ENCODE measurements at places on chromosomes 6 and 20.

DNA sequence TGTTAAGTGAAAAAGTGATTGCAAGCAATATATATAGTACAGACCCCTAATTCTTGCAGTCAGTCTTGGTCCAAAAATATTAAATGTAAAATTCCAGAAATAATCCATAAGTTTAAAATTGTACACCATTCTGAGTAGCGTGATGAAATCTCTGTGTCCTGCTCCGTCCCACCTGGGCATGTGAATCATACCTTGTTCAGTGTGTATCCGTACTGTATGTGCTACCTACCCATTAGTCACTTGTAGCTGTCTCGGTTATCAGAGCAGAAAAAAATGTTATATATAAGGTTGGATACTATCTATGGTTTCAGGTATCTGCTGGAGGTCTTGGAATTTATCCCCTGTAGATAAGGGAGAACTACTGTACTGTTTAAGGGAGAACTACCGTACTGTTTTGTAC, 16.3 kb downstream of the IRAK1BP1 start:
- no peak for DNase-seq

GRCh38 chr20:11216451-11217314, 542.9 kb upstream of the JAG1 start:
- no peak for DNase-seq

- peak; percentile 30 for DNase-seq
Measured at GRCh38 chr20:39849664-39850063, 839.4 kb downstream of the MAFB start.

GRCh38 chr20:58708246-58708931, 15.8 kb downstream of the NPEPL1 start:
- peak; percentile 4 for DNase-seq

DNA sequence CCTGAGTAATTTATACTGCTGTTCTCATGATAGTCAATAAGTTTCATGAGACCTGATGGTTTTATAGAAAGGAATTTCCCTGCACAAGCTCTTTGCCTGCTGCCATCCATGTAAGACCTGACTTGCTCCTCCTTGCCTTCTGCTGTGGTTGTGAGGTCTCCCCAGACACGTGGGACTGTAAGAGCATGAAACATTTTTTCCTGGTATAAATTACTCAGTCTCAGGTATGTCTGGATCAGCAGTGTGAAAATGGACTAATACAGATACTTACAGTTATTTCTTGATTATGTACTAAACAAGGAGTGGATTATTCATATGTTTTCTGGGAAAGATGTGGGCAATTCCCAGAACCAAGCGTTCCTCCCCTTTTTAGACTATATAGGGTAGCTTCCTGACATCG, 1.9 kb upstream of the TRIM38 start:
- DNase-seq = no peak

GRCh38 chr20:64168381-64169090, 4.3 kb downstream of the MYT1 start:
- DNase-seq = no peak

DNA sequence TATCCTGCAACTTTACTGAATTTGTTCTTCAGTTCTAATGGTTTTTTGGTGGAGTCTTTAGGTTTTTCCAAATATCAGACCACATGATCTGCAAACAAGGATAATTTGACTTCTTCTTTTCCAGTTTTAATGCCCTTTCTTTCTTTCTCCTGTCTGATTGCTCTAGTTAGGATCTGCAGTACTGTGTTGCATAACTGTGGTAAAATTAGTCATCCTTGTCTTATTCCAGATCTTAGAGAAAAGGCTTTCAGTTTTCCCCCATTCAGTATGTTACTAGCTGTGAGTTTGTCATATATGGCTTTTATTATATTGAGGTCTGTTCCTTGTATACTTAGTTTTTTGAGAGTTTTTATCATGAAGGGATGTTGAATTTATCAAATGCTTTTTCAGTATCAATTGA, 4.3 kb downstream of the MICA start:
- DNase-seq = no peak

DNA sequence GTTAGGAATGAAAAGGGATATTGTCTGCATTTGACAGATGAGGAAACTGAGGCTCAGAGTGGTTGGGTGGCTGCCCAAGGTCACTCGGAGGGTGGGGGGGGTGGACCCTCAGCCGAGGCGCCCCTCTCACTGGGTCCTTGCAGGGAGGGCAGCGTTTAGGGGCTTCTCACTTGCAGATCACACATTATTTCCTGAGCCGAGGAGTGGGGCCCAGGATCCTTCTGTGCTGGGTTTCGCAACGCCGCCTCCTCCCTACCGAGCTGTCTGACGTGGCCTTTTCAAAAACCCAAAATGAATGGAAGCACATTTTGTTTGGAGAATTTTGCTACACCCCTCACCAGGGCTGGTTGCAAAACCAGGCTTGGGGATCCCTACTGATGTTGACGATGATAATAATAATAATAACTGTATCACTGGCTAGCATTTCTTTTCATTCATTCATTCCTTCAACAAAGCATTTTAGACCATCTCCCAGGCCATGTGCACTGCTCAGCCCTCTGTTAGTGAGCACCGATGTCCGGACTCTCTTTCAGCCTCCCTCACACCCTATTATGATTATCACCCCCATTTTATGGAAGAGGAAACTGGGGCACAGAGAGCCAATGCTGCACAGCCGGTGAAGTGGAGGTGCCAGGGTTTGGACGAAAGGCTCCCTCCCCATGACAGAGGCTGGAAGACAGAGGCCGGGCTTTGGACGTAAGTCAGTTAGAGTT, 5.2 kb downstream of the DLGAP4 start:
- no peak for DNase-seq

GRCh38 chr6:160279850-160280249, 21.2 kb upstream of the SLC22A2 start:
- no peak for DNase-seq

DNA sequence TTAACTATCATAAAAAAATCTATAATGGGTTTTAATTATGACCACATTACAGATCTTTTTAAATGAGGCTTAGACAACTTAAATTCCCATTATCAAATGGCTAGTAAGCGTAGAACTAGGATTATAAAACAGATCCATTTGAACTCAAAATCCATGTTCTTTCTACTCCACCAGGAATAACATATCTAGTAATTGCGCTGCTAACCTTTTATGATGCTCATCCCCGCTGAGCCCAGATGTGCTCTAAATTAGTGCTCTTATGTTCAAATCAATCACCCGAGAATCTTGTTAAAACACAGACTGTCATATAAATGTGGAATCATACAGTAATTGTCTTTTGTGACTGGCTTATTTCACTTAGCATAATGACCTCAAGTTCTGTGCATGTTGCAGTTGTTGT, 903.1 kb downstream of the PHF3 start:
- DNase-seq = no peak

GRCh38 chr20:38073307-38074071, 39.9 kb downstream of the RPRD1B start:
- peak; percentile 29 for DNase-seq

DNA sequence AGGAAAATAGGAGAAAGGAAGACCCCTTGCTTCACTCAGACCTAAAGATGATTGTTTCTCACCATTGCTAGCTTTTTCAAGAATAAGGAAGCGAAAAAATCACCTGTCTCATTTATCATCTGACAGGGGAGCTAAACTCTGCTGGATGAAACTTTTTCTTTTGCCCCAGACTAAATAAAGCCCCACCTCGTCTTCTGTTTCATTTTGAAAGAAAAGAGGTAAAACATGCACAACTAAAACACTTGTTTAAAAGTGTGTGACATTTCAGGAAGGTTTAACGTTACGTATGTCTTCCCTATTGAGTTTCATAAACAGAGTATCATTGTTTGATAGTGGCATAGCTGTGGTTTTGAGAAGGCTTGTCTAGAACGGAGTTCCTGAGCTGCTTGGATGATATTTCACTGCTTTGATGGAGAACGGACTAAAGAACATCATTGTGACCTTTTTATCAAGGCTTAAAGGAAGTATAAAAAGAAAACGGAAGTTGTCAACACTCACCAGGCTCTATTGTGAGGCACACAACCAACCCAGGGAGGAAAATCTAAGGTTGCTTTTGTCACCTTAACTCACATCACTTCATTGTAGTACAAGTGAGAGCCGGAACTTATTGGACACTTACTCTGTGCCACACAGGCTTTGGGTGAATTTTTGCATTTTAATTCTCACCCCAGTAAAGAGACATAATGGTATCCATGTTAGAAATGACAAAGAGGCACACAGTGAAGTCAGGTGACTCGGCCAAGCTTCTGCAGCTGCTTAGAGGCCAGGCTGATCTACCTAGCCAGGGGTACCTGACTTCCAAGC, 29.5 kb downstream of the TSHZ2 start:
- DNase-seq = no peak

- DNase-seq = no peak
Measured at GRCh38 chr6:152685819-152686218, 11.9 kb upstream of the MYCT1 start.

- no peak for DNase-seq
Measured at GRCh38 chr6:38192487-38192886, 373.0 kb downstream of the ZFAND3 start.

- peak; percentile 44 for DNase-seq
Measured at GRCh38 chr6:139133262-139134063, 1.4 kb upstream of the HECA start.
